ENCODE measurements at places on chromosomes 12 and 14.

GRCh38 chr12:111349748-111350520 lies 19.0 kb downstream of the PHETA1 start:
- DNase-seq, result no peak

DNA sequence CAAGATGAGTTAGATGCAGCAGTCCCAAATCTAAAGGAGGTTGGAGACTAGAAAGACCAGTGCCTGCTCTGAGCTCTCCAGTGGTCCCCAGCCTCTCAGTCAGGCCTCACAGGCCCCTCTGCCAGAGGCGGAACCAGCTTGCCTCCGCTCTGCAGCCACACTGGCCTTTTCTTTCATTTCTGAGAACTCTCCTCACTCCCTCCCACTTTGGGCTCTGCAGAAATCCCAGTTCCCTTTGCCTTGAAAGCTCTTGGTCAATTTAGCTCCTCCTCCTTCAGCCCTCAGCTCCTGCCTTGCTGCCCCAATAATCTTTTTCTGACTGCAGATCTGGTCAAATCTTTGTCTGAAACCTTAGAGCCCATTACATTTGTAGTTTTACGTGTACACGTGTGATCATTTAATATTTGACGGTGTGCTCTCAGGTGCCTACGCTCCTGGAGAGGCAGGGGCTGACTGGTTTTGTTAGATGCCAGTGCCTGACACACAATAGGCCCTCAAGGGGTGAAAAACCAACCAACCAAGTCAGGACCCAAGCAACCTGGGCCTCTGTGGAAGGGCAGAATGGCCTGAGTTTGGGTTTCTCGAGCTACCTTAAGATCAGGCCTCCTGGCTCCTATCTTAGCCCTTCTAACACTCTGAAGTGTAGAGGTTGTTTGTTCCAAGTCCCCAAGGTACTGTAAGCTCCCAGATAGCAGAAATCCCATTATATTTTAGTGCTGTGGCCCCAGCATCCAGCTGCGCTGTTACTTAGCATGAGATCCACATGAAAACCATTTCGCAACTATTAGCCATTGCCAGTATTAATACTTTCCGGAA lies 1.1 kb upstream of the NUDT4 start:
- no peak for DNase-seq

- no peak for DNase-seq
Observed at GRCh38 chr12:11310336-11310735, at the start of gene PRB4. PRB4 (minus strand) TSS chr12:11310436; CDS start chr12:11310398, 38 bp downstream.

- DNase-seq, result no peak
Observed at GRCh38 chr12:17076028-17076744, 470.2 kb upstream of the LMO3 start.

GRCh38 chr12:49705479-49706134 lies 1.6 kb downstream of the FMNL3 start:
- DNase-seq, result peak; percentile 55

GRCh38 chr14:95953111-95953724 lies 76.6 kb downstream of the TUNAR start:
- DNase-seq, result no peak

GRCh38 chr14:105192866-105193731 lies 12.0 kb upstream of the NUDT14 start:
- no peak for DNase-seq

GRCh38 chr12:92608151-92609091 lies 94.4 kb upstream of the PLEKHG7 start:
- no peak for DNase-seq

GRCh38 chr12:89181271-89181920 lies 170.9 kb downstream of the DUSP6 start:
- no peak for DNase-seq

DNA sequence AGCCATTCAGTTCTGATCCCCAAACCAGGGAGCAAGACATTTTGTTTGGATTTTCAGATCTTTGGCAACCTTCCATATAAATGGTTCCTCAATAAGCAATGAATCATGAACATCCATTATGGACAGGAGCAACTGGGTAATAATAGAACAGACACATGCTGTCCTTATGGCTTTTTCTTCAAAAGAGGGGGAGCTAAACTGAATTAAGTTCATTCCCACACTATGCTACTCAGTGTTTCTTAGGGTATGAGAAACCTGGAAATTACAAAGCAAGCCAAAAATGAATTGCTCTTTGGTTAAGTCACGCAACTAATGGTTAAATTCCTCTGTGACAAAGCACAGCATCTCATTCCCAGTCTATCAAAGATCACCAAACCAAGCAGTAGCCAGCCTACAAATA lies 51.0 kb downstream of the PTGER2 start:
- DNase-seq, result no peak

GRCh38 chr14:58216544-58216943 lies 16.6 kb downstream of the ACTR10 start:
- no peak for DNase-seq

- DNase-seq, result no peak
Observed at GRCh38 chr14:29749327-29749726, 178.3 kb downstream of the PRKD1 start.

- no peak for DNase-seq
Observed at GRCh38 chr14:32542507-32542906, 213.4 kb downstream of the AKAP6 start.

DNA sequence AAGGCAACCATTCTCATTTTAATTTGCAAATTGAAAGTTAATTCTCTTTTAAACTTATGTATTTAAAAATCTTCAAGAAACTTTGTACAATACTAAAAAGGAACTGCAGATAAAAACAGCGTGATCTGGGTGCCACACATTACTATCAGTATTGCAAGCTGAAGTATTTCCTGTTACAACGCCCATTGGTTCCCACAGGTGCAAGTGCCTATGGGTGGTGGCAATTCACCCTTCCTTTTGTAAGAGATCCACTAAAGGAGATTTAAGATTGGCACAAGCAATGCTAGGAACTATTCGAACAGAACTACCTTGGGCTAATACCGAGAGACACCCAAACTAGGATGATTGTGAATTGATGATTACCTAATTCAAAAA lies 13.2 kb downstream of the TAOK3 start:
- no peak for DNase-seq

GRCh38 chr14:35366056-35366451 lies 38.5 kb downstream of the NFKBIA start:
- no peak for DNase-seq

DNA sequence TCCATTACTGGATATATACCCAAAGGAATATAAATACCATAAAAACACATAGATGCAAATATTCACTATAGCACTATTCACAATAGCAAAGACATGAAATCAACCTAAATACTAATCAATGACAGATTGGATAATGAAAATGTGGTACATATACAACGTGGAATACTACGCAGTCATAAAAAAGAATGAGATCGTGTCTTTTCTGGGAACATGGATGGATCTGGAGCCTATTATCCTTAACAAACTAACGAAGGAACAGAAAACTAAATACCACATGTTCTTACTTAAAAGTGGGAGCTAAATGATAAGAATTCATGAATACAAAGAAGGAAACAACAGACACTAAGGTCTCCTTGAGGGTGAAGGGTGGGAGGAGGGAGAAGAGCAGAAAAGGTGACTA lies 76.5 kb downstream of the SLC38A4 start:
- DNase-seq, result no peak

DNA sequence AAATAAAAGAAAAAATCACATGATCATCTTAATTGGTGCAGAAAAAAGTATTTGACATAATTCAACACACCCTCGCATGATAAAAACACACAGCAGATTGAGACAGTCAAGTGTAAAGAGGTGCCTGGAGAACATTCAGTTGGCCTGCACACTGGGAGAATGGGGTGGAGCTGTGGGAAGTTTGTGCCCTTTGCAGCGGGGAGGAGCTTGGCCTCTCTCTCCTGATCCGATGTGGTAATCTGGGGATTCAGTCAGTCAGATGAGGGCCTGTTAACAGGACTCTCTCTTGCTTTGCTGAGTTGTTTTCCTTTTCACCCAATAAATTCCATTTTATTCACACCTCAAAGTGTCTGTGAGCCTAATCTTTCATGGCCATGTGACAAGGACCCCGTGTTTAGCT lies 5.9 kb downstream of the SERPINA6 start:
- DNase-seq, result no peak

DNA sequence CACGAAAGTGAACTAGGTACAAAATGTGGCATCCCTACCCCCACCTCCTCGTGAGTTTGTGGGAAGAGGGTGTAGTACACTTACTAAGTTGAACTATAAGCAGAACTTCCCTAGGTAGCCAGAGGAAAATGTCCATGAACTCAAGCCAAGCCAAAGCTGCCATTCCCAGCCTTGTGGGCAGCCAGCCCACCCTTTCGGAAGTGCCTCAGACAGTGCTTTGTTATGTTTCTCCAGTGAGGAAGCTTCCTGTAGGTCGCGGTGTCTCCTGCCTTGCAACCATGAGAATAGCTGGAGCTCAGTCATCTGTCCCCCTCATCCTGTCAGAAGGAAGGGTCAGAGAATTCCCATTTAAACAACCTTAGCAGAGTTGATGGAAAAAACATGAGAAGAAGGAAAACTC lies 266.9 kb downstream of the DUSP6 start:
- DNase-seq, result no peak

DNA sequence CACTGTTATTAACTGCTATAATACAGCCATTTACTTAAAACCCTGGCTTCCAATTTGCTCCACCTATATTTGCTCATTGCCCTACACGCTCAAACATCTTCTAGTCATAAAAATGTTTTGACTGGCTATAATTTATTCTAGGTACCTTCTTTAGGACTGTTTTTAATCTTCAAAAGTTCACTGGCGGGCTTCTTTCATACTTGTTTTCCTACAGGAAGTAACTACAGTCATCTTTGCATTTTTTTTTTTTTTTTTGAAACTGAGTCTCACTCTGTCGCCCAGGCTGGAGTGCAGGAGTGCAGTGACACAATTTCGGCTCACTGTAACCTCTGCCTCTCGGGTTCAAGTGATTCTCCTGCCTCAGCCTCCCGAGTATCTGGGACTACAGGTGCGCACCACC lies 32.5 kb downstream of the MPHOSPH9 start:
- DNase-seq, result no peak

DNA sequence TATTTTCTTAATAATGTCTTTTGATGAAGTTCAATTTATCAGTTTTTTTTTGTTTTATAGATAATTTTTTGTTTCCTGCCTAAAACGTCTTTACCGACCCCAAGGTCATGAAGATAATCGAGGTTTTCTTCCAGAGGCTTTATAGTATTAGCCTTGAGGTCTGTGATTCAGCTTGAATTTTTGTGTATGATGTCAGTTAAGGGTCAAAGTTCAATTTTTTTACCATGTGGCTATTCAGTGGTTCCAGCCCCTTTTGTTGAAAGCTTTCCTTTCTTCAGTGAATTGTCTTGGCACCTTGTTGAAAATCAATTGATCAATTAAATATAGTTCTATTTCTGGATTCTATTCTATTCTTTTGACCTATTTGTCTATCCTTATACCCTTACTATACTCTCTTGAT lies 3.2 kb upstream of the MGST1 start:
- no peak for DNase-seq

DNA sequence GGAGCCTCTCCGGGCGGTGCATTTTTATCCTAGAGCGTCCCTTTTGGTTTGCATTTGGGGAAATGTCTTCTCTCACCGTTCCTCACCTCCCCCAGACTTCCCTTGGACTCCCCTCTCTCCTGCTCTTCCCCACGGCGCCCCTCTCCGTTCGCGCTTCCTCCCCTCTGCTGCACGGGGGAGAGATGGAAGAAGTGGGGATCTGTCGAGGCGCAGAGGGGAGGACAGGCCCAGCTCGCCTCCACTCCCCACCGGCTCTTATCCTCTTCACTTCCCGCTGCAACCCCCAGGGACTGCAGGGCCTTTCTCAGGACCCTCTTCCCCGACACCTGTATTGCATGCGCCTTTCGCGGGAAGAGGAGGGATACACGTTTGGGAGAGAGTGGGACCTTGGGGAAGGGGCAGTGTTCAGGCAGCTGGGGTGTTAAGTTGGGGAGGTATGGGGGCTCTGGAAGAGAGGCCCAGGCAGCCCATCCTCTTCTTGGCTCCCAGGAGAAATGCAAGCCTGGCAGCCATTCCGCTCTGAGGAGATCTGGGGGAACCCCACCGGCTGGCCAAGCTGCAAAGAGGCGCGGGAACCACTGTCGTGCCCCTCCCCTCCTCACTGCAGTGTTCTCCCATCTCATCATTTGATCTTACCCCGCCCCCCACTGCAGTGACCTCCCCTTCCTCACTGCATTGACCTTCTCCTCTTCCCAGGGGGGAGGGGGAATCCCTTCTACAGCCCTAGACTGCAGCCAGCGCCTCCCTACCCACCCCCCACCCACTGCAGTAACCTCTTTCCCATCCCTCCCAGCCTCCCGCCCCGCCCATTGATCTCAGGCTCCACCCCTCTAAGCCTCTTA lies 788 bp downstream of the ENO2 start:
- no peak for DNase-seq

DNA sequence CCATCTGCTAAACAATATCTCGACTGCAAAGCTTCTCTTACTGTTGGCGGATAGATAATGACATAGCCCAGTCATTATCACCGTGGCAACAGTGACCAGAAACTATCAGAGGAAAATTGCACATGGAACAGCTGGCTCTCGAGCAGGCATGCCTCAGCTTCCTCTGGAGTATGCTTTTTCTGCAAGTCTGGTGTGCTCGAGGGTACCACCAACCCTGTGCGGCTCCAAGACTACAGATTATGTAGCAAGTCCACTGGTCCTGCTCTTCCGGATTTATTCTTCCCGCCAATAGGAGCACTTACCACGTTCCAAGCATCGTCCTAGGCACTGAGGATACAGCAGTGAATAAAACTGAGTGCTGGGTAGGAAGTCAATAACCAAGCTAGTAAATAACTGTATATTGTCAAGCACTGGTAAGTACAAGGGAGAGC lies 1.4 kb upstream of the GLRX5 start:
- no peak for DNase-seq

- no peak for DNase-seq
Observed at GRCh38 chr14:36773558-36773957, 111.9 kb downstream of the PAX9 start.

- DNase-seq, result peak; percentile 10
Observed at GRCh38 chr12:107992870-107993451, 136.1 kb upstream of the WSCD2 start.

DNA sequence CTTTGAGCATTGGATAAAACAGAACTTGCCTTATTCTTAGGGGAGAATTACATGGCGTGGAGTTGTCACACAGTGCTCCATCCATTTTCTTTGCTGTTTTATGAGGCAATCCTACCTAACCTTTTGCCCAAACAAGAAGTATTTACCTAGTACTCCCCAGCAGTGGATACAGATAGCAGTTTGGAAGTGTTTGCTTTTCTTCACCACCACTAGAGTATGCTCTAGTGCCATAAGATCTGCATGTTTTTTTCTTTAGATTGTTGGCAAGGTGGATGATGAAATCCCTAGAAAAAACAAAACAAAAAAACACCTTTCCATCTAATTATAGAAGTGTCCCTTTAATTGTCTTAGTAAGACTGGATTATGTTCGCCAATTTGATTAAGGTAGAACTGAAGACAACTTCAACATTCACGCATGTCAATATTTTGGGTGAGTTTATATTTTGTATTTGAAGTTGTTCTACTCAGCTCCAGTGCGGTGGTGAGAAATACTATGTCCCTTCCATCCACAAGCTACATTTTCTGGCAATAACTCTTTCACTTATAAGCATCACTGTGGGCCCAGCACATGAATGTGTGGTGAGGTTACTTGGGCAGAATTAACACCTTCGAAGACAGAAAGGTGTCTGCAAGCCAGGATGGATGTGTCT lies 23.6 kb upstream of the TMEM260 start:
- DNase-seq, result no peak

GRCh38 chr14:85131226-85131922 lies 398.6 kb upstream of the FLRT2 start:
- no peak for DNase-seq

- no peak for DNase-seq
Observed at GRCh38 chr12:53710091-53710490, 17.2 kb downstream of the CALCOCO1 start.

GRCh38 chr14:74514471-74514941 lies 20.9 kb downstream of the ISCA2 start:
- no peak for DNase-seq
